ENCODE measurements at places on chromosomes 6 and 20.

GRCh38 chr6:69865126-69865525 lies 1.2 kb upstream of the COL19A1 start:
- no peaks in the 10 kb centered on the region for H3K4me1 ChIP-seq
- no peaks in the 10 kb centered on the region for H3K36me3 ChIP-seq
- DNase-seq: no peak

DNA sequence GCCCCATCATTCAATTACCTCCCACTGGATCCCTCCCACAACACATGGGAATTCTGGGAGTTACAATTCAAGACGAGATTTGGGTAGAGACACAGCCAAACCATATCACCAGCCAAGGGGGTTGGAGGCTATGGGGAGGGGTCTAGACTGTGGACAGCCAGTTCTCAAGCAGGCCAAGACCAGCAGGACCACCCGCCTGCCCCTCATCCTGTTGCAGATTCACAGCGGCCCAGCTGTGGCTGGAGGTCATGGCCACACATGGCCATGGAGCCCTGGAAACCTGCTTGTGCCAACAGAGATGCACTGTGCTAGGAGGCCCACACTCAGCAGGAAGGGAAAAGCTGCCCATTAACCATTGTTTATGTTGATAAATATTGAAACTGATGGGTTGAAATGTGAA lies 240.5 kb downstream of the TTLL2 start:
- H3K4me3 ChIP-seq: no peak overlapping the region
- no peak overlapping the region for H3K27ac ChIP-seq
- no peaks in the 10 kb centered on the region for H3K27me3 ChIP-seq
- H3K4me1 ChIP-seq: no peaks in the 10 kb centered on the region

- no peak for DNase-seq
- H3K4me1 ChIP-seq: no peaks in the 10 kb centered on the region
- no peaks in the 10 kb centered on the region for H3K27me3 ChIP-seq
- no peak overlapping the region for H3K27ac ChIP-seq
- no peak overlapping the region for H3K4me3 ChIP-seq
These were observed 27.9 kb downstream of the TXNDC5 start for GRCh38 chr6:7882505-7883257.

DNA sequence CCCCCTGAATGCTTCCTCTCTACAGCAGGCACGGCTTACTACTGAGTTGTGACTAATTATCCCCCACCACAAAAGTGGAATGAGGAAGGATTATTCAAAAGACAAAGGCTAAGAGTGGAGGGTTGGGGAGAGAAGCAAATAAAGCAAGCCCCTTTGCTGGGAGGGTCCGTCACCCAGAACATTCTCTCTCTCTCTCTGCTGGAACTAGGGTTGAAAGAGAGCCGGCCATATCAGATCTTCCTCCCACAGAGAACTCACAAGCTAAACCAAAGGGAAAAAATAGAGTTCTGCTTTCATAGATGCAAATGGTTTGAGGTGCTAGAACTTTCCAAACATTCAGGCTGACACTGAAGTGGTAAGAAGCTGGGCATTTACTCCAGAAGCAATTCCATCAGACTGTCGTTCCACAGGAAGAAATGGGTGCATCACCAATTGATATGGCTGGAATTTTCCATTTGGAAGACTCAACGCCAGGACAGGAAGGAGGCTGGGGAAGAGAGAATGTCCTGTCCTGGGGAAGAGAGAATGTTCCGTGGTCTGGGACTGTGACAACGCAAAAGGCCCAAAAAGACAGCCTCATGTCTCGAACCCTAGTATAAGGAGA lies 7.9 kb downstream of the ZMYND8 start:
- H3K27ac ChIP-seq: peak overlapping the region; percentile 97
- H3K36me3 ChIP-seq: no peaks in the 10 kb centered on the region
- no peak overlapping the region for H3K4me3 ChIP-seq
- peaks cover 62% of the 10 kb centered on the region for H3K4me1 ChIP-seq

DNA sequence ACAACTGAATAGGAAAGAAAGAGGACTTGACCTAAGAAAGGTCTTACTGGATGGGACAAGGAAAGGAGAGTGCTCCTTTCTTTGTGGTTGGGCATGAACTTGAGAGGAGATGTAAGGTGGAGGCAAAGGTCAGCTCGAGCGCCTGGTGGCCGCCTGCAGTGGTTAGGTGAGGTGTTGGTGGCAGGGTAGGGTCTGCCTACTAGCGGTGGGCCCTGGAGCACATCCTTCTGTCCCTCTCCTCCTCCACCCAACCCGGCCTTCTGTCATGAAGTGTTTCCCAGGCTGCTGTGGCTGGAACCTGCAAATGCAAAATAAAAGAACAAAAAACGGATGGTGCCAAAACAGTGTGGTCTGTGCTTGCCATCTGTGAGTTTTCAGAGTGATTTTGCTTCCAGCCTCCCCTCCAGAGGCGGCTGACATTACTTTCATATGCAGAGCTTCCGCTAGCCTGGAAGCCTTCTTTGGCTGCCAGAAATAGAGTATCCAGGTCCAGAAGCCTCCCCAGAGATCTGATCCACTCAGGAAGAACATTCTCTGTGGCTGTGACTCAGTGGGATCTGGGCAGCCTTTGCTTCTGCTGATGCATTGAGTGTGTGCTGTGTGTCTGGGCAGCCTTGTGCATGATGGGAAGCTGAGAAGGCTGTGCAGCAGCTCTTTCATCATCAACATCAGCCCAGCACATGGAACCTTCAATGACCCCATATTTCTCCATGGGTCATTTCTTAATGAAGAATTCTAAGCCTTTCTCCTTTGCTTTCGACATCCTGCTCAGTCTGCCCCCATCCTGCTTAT lies 79.8 kb upstream of the FAM184A start:
- DNase-seq: no peak
- no peaks in the 10 kb centered on the region for H3K4me1 ChIP-seq
- H3K4me3 ChIP-seq: no peak overlapping the region
- H3K27me3 ChIP-seq: no peaks in the 10 kb centered on the region

- H3K27me3 ChIP-seq: no peaks in the 10 kb centered on the region
- no peak overlapping the region for H3K4me3 ChIP-seq
- no peaks in the 10 kb centered on the region for H3K36me3 ChIP-seq
- H3K27ac ChIP-seq: no peak overlapping the region
- no peak for DNase-seq
- no peaks in the 10 kb centered on the region for H3K4me1 ChIP-seq
These were observed 613.5 kb downstream of the PTPRT start for GRCh38 chr20:42576167-42576566.

- H3K4me1 ChIP-seq: no peaks in the 10 kb centered on the region
- DNase-seq: no peak
- H3K4me3 ChIP-seq: no peak overlapping the region
- no peak overlapping the region for H3K27ac ChIP-seq
These were observed 25.5 kb downstream of the CLIC5 start for GRCh38 chr6:45990162-45990561.

GRCh38 chr6:111759331-111759835 lies 113.9 kb downstream of the FYN start:
- H3K36me3 ChIP-seq: no peaks in the 10 kb centered on the region
- H3K4me1 ChIP-seq: peaks cover 4% of the 10 kb centered on the region
- peak overlapping the region; percentile 23 for H3K4me3 ChIP-seq
- DNase-seq: no peak
- no peak overlapping the region for H3K27ac ChIP-seq
- no peaks in the 10 kb centered on the region for H3K27me3 ChIP-seq

DNA sequence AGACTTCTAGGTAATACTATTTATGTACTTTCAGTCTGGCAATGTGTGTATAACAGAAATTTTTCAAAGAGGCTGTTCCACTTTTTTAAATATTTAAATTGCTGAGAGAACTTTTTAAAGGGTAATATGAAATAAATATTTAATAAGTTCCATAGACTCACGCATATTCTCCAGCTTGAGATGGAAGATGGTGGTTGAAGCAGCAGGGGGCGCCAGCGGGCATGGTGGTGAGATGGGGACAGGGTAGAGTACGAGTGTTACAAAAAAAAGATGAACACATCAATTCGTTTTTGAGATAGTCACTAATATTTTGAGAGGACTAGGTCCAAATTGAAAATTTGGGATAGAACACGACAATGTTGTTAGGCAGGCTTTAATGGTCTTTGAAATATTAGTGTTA lies 68.4 kb downstream of the RSPO3 start:
- H3K4me1 ChIP-seq: no peaks in the 10 kb centered on the region
- no peak overlapping the region for H3K27ac ChIP-seq
- DNase-seq: peak; percentile 3
- no peaks in the 10 kb centered on the region for H3K36me3 ChIP-seq
- H3K4me3 ChIP-seq: no peak overlapping the region

- DNase-seq: no peak
- H3K27ac ChIP-seq: no peak overlapping the region
- peaks cover 1% of the 10 kb centered on the region for H3K4me1 ChIP-seq
These were observed 87.9 kb upstream of the CNKSR3 start for GRCh38 chr6:154598399-154598798.

DNA sequence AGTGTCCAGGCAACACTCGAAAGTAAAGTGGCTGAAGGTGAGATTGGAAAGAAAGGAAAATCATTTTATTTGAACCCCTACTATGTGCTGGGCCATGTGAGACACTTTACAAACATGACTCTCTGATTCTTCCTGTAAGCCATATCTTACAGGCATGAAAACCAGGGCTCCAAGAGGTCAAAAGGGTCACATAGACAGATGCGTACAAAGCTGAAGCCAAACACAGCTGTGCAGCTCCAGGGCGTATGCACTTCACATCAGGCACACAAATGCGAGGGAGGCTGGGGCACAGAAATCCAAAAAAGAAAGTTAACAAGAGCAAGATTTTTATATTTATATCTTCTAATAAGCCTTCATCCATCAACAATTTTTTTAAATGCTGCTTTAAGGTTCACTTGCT lies 176.5 kb downstream of the PHACTR1 start:
- no peak for DNase-seq
- H3K36me3 ChIP-seq: no peaks in the 10 kb centered on the region
- no peaks in the 10 kb centered on the region for H3K4me1 ChIP-seq
- H3K27me3 ChIP-seq: no peaks in the 10 kb centered on the region
- no peak overlapping the region for H3K27ac ChIP-seq

DNA sequence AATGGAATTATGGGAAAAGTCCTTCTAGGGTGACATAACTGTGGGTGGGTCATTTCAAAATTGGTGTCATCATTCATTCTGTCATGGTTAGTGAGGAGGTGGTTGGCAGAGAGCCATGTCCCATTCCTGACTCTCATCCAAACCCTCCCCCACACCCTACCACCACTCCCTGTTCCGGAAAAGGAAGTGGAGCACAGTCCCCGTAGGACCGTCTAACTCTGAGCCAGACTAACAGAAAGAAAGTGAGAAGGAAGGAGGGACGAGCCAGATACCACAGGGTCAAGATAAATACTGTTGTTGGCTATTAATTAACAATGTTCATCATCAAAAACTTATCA lies 4.8 kb downstream of the TRIM10 start:
- DNase-seq: no peak
- H3K36me3 ChIP-seq: no peaks in the 10 kb centered on the region
- no peaks in the 10 kb centered on the region for H3K4me1 ChIP-seq
- no peak overlapping the region for H3K27ac ChIP-seq

DNA sequence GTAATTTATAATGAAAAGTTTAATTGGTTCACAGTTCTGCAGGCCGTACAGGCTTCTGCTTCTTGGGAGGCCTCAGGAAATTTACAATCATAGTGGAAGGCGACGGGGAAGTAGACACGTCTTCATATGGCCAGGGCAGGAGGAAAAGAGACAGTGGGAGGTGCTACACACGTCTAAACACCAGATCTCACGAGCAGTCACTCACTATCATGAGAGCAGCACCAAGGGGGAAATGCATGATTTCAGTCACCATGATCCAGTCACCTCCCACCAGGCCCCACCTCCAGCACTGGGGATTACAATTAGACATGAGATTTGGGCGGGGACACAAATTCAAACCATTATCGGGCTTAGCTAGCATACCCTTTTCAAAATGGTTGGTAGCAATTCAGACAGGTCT lies 41.2 kb downstream of the EIF2S2 start:
- H3K4me3 ChIP-seq: no peak overlapping the region
- H3K27me3 ChIP-seq: no peaks in the 10 kb centered on the region
- peaks cover 7% of the 10 kb centered on the region for H3K4me1 ChIP-seq
- H3K27ac ChIP-seq: no peak overlapping the region

GRCh38 chr6:169783401-169783800 lies 32.0 kb downstream of the ERMARD start:
- peaks cover 19% of the 10 kb centered on the region for H3K36me3 ChIP-seq
- no peaks in the 10 kb centered on the region for H3K27me3 ChIP-seq
- no peak overlapping the region for H3K4me3 ChIP-seq
- DNase-seq: no peak

- no peaks in the 10 kb centered on the region for H3K36me3 ChIP-seq
- H3K4me1 ChIP-seq: peaks cover 26% of the 10 kb centered on the region
- H3K27me3 ChIP-seq: peaks cover 36% of the 10 kb centered on the region
- no peak for DNase-seq
- H3K27ac ChIP-seq: no peak overlapping the region
These were observed 9.3 kb upstream of the POU3F2 start for GRCh38 chr6:98824902-98825599.

- H3K4me1 ChIP-seq: peaks cover 7% of the 10 kb centered on the region
- no peak overlapping the region for H3K27ac ChIP-seq
- no peaks in the 10 kb centered on the region for H3K27me3 ChIP-seq
- no peak overlapping the region for H3K4me3 ChIP-seq
- H3K36me3 ChIP-seq: no peaks in the 10 kb centered on the region
These were observed 44.2 kb upstream of the RNF24 start for GRCh38 chr20:4059606-4060005.

- no peak for DNase-seq
- H3K36me3 ChIP-seq: peaks cover 19% of the 10 kb centered on the region
- no peak overlapping the region for H3K27ac ChIP-seq
- H3K4me3 ChIP-seq: no peak overlapping the region
- H3K4me1 ChIP-seq: no peaks in the 10 kb centered on the region
These were observed 16.8 kb downstream of the VEGFA start for GRCh38 chr6:43786664-43787329.

DNA sequence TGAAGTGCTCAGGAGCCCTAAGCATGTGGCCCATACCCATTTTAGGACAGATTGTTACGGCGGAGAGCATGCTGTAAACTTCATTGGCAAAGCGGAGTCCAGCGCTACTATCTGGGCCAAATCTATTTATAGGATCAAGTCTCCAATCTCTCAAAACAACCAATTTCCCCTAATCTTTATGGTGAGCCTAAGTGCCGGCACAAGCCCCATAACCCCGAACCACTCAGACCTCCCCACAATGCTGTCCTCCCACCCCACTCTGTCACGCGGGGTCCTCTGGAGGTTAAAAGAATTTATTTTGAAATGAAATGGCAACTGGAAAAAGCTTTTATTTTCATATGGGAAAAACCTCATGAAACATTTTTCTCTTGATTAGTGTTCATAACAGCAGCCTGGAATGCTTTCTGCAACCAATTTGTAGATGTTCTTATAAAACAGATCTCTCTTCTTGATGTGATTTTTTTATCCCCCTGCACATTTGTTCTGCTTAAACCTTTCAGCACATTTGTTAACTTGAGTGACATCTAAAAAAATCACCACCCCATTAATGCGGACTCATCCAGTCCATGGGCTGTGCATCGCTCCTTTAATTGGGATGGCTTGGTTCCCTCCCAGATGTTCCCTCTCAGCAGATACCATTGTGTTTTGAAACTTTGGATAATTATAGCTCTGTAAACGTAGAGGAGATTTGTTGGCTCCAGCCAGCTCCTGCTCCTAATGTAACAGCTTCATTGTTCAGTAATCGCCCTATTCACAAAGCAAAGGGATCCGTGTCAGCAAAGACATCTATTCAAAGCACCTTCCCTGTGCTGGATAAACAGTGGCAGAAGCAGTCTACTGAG lies 323.6 kb downstream of the CD83 start:
- H3K27ac ChIP-seq: no peak overlapping the region
- no peaks in the 10 kb centered on the region for H3K36me3 ChIP-seq
- H3K27me3 ChIP-seq: no peaks in the 10 kb centered on the region
- peaks cover 10% of the 10 kb centered on the region for H3K4me1 ChIP-seq

GRCh38 chr6:113647143-113647889 lies 209.8 kb upstream of the MARCKS start:
- no peak overlapping the region for H3K4me3 ChIP-seq
- H3K27ac ChIP-seq: no peak overlapping the region
- peaks cover 3% of the 10 kb centered on the region for H3K4me1 ChIP-seq
- DNase-seq: no peak
- no peaks in the 10 kb centered on the region for H3K27me3 ChIP-seq
